Activated CD4-positive, alpha-beta memory T cell treated with anti-CD3 and anti-CD28 coated beads for 36 hours (primary cell): ENCODE measurements at places on chromosomes 16 and 17. TPM values are rescaled to one million over a fixed set of nuclear protein-coding genes. Genes with fewer than 3 reads are reported as not detected.

The KRT34 gene
- total RNA-seq: not detected

The TBC1D3D gene
- 0.24 TPM for total RNA-seq

- DNase-seq: no peak
- H3K27ac ChIP-seq: no peak overlapping the region
- H3K4me1 ChIP-seq: no peaks in the 10 kb centered on the region
- no peaks in the 10 kb centered on the region for H3K36me3 ChIP-seq
- no peak overlapping the region for H3K4me3 ChIP-seq
- no peaks in the 10 kb centered on the region for H3K27me3 ChIP-seq
Observed at GRCh38 chr16:7086822-7087616, 245.6 kb upstream of the RBFOX1 start.

DNA sequence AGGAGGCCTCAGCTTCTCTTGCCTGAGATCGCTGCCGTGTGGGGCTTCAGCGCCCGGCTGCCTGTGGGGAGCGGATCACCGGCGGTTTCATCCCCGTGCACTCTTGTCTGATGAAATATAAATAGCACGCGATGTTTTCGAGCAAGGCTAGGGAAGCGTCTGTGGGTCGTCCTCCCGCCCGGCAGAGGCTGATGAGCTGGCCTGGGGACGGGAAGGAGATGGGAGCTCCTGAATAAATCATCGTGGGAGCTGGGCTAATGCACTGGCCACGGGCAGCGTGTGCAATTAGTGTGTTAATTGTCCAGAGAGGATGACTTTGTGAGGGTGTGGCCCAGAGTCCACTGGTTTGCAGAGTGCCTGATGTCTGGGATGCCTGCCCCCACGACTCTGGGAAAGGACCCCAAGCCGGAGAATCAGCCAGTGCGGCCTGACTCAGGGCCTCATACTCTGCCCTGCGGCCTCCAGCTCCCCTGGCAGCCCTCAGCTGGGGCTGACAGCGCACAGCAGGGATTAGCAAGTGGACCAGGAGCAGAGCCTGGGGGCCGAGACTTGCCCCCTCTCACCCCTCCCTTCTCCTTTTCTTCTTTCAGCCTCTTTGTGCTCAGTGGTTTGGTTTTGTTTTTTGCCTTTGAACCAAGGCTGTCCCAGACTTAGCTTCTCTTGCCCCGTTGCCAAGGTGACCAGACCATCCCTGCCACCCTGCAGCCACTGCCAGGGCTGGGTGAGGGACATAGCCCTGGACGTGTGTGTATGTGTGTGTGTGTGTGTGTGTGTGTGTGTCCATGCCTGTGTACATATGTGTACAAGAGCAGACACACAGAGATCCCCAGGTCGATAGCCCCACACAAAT is 21.4 kb downstream of the KCNJ12 start:
- H3K4me1 ChIP-seq: no peaks in the 10 kb centered on the region
- H3K4me3 ChIP-seq: no peak overlapping the region
- H3K36me3 ChIP-seq: no peaks in the 10 kb centered on the region
- no peaks in the 10 kb centered on the region for H3K27me3 ChIP-seq
- no peak for DNase-seq

DNA sequence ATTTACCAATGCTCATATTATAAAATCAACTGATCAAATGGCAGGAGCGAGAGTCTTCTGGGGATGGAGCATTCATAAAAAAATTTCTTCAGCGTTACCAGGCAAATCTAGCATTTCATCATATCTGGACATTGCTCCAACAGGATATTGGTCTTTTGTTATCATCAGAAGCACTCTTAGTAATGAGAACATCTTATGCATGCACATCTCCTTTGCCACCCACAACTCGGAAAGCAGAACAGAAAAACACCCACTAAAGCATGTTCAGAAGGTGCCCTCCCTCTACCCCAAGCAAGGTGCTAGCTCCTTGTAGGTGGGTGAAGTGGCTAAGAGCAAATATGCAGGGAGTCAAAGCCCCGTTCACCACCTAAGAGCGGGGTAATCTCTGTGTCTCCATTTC is 18.9 kb downstream of the ARHGAP17 start:
- H3K27ac ChIP-seq: no peak overlapping the region
- H3K36me3 ChIP-seq: no peaks in the 10 kb centered on the region
- DNase-seq: no peak
- H3K27me3 ChIP-seq: no peaks in the 10 kb centered on the region
- H3K4me1 ChIP-seq: peaks cover 67% of the 10 kb centered on the region
- no peak overlapping the region for H3K4me3 ChIP-seq

DNA sequence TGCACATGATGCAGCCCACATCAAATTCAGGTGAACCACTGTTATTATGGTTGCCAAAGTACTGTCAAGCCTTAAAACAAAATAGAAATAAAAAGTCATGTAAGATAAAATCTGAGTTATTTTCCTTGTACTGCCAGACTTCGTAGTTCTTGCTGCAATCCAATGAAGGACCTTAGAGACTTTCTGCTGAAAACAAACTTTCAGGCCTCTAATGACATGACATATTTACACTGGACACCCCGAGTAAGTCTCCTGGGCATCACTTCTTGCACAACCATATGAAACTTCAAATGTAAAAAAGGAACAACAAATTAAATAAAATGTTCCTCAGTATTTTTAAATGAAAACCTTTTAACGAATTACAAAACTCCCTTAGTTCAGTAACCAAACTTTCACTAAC is 66.7 kb downstream of the TOX3 start:
- no peak overlapping the region for H3K27ac ChIP-seq
- no peak overlapping the region for H3K4me3 ChIP-seq
- no peaks in the 10 kb centered on the region for H3K27me3 ChIP-seq
- DNase-seq: no peak
- H3K36me3 ChIP-seq: no peaks in the 10 kb centered on the region

- DNase-seq: peak; percentile 68
- no peaks in the 10 kb centered on the region for H3K27me3 ChIP-seq
- H3K36me3 ChIP-seq: peaks cover 56% of the 10 kb centered on the region
- H3K27ac ChIP-seq: peak overlapping the region; percentile 86
- H3K4me1 ChIP-seq: peaks cover 38% of the 10 kb centered on the region
Observed at GRCh38 chr16:46961373-46962353, 11.8 kb downstream of the DNAJA2 start.

GRCh38 chr17:46865100-46865499 is 13.7 kb downstream of the WNT9B start:
- no peak for DNase-seq
- peaks cover 22% of the 10 kb centered on the region for H3K27me3 ChIP-seq
- no peak overlapping the region for H3K4me3 ChIP-seq
- no peak overlapping the region for H3K27ac ChIP-seq
- no peaks in the 10 kb centered on the region for H3K36me3 ChIP-seq
- no peaks in the 10 kb centered on the region for H3K4me1 ChIP-seq

DNA sequence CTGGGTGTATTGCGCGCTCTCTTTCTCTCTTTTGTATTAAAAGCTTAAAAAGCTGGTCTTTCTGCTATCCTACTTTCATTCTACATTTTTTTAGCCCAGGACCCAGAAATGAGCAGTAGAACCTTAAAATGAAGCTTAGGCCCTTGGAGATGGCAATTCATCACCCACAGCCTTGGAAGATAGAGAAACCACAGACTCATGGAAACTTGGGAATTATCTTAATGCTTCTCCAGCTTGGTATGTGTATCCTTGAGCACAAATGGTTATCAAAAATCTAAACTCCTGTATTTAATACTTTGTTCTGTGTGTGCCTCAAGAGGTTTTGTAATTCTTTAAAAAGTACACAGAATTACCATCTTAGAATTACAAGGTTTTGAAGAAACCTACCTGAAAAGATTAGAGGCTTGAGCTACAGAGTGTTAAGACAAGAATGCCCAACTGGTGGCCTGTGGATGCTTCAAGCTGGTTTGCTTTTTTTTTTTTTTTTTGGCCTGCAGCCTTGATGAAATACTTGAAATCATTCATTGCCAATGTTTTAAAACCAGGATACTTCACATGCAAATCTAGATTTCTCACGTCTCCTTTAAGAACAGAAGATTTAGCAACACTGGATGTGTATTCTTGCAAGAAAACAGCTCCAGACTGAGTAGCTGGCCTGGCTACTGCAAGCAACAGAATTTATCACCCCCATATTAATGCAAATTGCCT is 105.0 kb downstream of the XYLT1 start:
- no peaks in the 10 kb centered on the region for H3K27me3 ChIP-seq
- no peak overlapping the region for H3K4me3 ChIP-seq
- H3K27ac ChIP-seq: peak overlapping the region; percentile 23
- no peaks in the 10 kb centered on the region for H3K36me3 ChIP-seq
- DNase-seq: no peak

DNA sequence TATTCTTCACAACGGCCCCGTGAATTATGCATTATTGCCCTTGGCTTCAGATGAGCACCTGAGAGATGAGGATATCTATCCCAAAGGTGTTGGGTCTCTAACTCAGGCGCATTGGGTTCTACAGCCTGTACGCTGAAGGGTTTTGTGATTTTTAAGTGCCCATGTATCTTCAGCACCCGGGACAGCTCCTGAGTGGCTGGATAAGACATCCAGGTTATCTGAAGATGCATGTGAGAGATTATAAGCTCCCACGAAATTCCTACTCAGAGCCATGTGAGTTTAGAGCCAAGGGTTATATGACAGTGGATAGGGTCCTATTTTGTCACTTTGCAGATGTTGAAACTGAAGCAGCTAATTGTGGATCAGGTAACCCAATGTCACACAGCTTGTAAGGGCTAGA is 612.3 kb upstream of the EEF2KMT start:
- no peak for DNase-seq
- H3K36me3 ChIP-seq: no peaks in the 10 kb centered on the region
- H3K27ac ChIP-seq: no peak overlapping the region
